ENCODE measurements at places on chromosomes 1 and 21.

DNA sequence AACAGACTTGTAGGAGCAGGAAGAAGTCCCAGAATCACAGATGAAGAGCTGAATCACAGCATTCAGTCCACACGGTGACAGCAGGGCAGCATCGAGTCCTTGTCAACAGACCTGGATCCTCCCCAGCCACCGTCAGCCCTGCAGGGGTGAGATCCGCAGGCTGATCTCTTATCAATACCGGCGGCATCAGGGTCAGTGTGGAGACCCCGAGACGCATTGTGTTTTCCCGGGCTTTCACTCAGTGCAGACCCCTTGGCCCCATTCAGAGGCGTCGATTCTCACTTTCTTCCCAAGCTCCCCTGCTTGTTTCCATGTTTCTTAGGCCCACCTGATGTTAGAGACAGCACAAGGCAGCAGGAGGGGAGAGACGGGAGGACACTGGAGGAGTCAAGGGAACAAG, 609.6 kb downstream of the PTPRU start:
- DNase-seq, result no peak

DNA sequence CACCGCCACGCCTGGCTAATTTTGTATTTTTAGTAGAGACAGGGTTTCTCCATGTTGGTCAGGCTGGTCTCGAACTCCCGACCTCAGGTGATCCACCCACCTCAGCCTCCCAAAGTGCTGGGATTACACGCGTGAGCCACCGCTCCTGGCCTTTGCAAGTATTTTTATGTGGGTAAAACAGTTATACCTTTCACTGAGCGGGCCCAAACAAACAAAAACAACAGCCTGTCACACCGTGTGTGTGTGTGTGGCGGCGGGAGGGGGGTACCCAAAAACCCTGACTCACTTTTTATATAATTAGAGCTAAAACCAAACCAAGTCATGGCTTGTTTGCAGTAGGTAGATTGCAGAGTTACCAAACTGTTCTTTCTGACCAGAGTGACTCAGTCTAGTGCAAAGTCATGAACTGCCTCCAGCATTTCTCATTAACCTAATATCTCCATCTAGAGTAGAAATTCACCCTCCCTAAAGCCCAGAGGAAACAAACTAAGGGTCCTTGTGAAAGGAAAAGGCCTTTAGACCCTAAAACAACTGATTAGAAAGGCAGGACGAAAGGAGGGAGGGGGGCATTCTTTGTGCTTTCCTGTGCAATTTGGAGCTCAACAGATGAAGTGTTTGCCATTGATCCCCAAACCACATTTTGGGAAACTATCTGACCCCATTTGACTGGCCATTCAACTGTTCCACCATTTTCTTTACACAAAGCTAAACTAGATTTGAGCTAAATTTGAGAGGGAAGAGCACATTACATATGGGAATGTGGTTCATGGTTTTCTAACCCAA, 181.0 kb downstream of the DHRS3 start:
- no peak for DNase-seq

DNA sequence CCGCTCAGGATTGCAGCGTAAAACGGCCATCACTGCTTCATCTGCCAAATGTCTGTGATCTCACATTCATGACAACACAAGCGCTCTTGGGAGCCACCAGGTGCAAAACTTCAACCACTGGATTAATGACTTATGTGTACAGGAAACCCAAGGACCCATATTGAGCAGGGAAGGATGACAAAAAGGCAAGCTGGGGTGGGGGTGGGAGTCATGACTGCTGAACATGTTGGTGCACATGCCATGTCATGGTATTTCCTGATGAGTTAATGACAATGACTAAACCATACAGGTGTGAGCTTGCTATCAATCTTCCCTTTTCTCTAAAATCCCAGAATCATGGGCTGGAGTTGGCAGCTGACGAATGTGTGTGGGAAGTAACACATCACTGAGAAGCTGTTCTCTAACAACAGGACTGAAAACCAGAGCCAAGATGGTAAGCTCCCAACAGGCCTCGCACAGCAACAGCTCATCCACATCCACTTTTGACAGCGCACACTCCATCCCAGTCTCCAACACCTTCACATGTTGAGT, 3.1 kb upstream of the SH2D5 start:
- DNase-seq, result no peak

DNA sequence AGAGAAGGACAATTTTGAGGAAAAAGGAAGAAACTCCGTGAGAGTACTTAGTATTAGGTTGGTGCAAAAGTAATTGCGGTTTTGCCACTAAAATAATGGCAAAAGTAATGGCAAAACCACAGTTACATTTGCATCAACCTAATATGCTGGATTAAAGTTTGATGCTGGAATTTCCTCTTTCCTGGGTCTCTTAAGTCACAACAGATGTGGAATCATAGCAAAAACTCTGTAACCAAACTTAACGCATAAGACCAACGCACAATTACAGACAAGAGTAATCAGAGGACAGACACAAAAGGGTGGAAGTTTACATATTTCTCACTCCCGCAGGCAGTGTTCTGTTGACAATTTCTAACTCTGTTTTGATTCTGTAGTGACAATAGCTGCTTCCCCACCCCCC, 182.4 kb downstream of the BACH1 start:
- no peak for DNase-seq

- peak; percentile 9 for DNase-seq
Measured at GRCh38 chr21:42777757-42778344, 101.5 kb downstream of the WDR4 start.

DNA sequence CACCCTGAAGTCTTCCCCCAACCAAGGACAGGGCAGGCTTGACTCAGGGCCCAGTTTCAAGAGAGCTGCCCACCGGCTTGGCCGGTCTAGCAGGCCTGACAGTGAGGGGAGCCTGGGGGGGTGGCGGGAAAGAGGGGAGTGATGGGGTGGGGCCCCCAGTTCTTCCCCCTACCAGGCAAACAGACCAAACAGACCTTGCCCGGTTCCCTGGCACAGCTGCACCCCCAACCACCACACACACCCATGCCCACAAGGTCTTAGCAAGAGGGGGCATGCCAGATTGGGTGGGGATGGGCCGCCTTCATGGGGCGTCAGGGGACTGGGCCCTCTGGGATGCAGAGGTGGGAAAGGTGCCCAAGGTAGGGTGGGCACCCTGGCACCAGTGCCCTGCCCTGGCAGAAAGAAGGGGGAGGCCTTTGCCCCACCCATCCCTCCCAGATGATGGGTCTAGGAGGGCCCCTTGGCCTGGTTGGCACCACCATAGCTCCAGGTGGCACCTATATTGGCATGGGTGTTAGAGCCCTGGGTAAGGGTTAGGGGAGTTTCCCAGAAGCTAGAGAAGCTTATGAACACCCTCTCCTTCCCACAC, 8.9 kb downstream of the ZBTB7B start:
- DNase-seq, result peak; percentile 24

- no peak for DNase-seq
Measured at GRCh38 chr21:46095814-46096595, 1.9 kb upstream of the COL6A2 start.

GRCh38 chr1:203858055-203858454, 3.3 kb upstream of the SNRPE start:
- DNase-seq, result no peak

- peak; percentile 6 for DNase-seq
Measured at GRCh38 chr1:43315481-43315880, 14.7 kb downstream of the TIE1 start.

- no peak for DNase-seq
Measured at GRCh38 chr21:46557469-46557868, 47.4 kb downstream of the S100B start.

- DNase-seq, result no peak
Measured at GRCh38 chr1:38381256-38381655, 334.7 kb upstream of the POU3F1 start.

DNA sequence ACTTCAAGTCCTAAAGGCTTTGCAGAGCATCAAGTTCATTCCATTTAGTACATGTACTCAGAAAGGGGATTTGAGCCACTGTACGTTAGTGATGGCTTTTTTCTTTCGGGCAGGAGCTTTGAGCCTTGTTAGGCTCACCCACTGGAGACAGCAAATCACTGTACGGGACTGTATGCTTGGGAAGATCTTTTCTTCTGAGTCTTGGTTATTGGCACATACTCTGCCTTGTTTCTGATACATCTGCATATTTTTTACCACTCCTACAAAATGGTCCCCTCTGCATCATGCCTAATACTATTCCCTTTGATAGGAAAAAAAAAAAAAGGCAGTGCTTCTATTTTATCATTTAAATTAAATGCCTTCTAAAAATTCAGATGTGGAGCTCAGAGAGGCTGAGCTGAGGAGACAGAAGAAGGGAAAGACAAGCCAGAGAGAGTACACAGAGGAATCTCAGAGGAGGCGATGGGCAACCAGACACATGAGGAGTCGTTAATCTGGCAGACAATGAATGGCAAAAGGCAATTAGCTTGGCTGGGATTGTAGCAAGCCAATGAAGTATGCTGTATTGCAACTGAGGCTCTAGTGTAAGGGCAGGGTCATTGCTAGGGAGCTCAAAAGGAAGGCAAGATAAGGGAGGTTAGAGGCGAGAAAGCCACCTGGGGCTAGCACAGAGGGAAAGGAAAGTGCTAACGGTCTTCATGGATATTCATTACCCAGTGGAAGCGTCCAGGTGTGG, 39.4 kb downstream of the PHC2 start:
- DNase-seq, result no peak

GRCh38 chr1:4647391-4647790, 7.0 kb upstream of the AJAP1 start:
- DNase-seq, result no peak

DNA sequence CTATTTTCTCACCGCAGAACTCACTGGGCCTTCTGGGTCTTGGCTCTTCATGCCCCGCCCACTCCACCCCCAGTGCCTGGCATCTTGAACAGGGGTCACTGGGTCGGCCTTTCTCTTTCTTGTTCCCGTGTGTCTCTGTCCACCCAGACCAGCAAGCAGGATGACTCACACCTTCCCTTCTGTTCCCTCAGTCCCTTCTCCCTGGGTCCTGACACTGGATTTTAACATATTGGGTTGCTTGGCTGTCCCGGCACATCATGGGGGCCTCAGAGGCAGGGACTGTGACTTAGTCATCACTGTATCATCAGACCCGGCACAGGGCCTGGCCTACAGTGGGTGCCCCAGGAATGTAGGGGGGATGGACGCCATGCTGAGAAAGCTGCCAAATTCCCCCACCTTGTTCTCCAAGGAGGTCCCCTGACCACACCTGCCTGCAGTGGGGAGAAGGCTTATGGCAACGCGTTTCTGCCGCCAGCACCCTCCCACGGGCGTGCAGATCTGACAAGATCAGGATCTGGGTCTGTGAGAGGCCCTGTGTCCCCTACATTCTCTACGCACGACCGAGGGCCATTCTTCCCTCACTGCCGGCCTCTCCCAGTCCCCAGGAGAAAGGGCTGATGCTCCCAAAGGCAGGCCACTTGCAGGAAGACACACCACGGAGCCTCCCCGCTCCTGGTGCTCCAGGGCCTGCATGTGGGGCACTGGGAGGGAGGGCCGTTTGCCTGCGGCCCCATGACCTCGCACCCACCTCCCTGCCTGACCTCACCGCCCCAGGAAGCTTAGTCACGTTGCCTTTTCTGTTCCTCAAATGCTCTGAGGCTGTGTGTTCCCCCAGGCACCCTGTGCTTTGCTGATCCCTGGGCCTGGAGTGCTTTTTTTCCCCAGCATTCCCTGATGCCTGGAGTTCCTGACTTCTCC, 157.2 kb upstream of the TMEM51 start:
- no peak for DNase-seq

DNA sequence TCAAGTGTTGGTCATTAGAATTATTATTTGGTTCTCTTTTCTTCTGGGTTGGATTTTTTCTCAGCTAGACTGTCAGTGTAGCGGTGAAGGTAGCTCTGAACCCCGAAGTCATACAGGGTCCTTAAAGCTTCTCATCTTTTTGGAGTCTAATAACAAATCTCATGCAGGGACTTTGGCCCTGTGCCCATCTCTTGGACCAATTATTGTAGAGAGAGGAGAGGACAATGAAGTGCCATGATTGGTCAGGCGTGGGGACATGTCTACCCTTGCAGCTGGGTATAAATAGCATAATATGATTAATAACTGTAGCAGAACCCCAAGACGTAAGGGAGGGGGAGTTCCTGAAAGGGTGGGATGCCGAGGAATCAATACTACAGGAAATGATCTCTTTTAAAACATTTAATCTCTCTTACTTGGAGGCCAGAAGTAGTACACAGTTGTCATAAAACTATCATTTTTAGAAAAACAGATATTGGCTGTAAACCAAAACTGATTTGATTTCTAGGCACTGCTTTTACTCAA, 8.8 kb downstream of the MAGI3 start:
- no peak for DNase-seq

GRCh38 chr1:109573785-109574184, 25.4 kb downstream of the GNAI3 start:
- no peak for DNase-seq

GRCh38 chr1:222171005-222171404, 376.9 kb downstream of the HHIPL2 start:
- no peak for DNase-seq

GRCh38 chr1:153490272-153491051, 30.0 kb upstream of the S100A7 start:
- peak; percentile 73 for DNase-seq

DNA sequence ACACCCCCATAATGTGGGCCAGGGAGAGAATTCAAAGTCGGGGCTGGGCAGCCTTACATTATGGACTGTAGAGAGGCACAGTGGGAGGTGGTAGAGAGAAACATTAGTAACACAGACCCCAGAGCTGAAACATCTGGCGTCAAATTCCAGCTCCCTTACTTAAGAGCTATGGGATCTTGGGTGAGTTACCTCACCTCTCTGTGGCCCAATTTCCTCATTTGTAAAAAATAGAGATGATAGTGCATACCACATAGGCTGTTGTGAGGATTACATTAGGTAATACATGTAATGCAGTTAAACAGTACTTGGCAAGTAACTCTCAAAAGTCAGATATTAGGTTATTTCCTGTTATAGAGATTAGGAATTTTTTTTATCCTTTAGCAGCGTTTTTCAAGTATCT, 160.5 kb upstream of the KIAA0040 start:
- no peak for DNase-seq

- DNase-seq, result no peak
Measured at GRCh38 chr1:165896277-165896676, 68.9 kb downstream of the UCK2 start.

- no peak for DNase-seq
Measured at GRCh38 chr1:159279773-159280172, 22.4 kb upstream of the FCER1A start.

- no peak for DNase-seq
Measured at GRCh38 chr1:62356257-62356835, 37.1 kb upstream of the KANK4 start.
